Cerebellar nuclear complex (tissue), 1 donor: ENCODE measurements at places on chromosomes 4 and X.

DNA sequence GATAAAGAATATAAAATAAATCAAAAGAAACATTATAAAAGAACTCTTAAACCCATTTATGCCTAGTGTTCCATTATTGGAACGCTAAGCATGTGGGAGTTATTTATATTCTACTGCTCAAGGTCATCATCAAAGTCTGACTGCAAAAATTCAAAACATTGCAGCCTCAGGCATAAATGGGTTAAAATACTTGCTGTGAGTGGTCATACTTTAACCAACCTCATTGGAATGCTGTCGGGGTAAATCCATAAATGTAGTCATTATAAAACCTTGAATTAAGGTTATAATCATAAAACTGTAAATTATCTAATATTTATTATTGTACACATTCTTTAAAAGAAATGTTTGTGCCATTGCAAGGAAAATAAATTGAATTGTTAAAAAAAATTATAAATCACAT lies 55.0 kb downstream of the RPS6KA6 start:
- DNase-seq = no peak

- DNase-seq = no peak
Measured at GRCh38 chr4:120948382-120948781, 25.9 kb upstream of the PRDM5 start.

GRCh38 chrX:41921492-41922430 lies 1.6 kb downstream of the CASK start:
- DNase-seq = no peak

DNA sequence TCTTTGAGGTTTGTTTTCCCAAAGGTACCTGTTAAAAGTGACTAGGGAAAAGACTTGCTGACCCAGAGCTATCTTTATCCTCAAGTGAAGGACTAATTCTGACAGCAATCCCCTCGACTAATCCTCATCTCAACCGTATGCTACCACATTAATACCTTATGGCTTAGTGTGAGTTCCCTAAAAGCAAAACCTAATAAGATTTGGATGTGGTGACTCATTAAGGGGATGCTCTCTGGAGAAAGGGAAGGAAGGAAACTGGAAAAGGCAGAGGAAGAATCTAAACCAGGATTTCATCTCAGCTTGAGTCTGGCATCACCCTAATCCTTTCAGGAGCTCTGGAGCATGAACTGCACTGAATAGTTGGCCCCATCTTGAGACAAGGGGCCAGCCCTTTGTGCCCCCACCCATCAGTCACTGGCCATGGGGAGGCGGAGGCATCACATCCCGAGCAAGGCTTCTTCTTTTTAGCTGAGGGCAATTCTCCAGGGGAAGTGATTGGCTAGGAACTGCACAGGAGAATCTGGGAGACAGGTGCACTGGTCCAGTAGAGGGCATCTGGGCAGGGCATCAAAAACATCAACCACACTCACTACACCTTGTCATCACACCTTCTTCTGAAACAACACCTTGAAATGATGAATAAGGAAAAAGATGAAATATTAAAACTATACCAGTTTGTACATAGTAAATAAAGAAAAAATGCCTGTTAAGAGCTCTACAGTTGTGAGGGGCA lies 6.9 kb upstream of the BBS7 start:
- no peak for DNase-seq

GRCh38 chr4:138870737-138871554 lies 144.6 kb upstream of the NOCT start:
- DNase-seq = peak; percentile 11

DNA sequence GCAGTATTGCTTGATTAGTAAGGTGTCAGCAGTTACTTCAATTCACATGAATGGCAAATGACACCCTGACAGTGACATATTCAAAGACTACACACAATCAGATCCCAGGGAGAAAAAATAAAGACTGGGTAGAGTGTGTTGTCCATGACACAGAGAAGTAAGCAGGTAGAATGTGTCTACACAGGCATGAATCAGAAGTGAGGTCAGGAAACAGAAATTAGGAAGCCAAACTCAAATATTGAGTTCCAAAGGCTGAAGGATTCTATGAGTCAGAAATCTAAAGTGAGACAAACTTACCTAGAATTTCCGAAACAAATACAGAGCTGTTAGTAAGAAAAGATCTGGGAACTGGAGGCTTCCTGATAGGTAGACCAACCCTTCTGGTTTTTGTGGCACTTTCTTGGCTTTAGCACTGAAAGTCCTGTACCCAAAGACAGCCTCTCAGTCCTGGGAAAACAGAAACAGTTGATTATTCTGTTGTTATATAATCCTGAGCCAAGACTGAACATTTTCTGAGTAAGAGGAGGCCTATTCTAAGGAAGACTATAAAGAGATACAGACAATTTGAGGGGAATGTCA lies 24.3 kb upstream of the GLRA2 start:
- DNase-seq = no peak

DNA sequence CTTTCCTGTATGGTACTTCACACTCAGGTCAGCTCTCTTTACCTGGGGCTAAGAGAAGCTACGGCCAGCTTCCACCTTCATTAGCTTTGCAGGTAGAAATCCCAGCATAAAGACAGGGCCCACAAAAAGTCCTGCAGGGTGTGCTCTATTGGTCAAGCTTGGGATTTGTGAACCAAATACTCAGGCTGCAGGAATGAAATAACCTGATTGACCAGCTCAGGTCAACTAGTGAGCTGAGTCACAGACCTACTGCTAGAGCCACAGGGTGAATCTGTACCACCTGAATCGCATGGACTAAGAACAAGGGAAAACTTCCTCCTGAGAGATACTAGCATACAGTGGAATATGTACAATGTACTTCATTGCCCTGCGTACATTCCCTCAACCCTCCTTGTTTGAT lies 172.2 kb downstream of the HHIP start:
- no peak for DNase-seq

DNA sequence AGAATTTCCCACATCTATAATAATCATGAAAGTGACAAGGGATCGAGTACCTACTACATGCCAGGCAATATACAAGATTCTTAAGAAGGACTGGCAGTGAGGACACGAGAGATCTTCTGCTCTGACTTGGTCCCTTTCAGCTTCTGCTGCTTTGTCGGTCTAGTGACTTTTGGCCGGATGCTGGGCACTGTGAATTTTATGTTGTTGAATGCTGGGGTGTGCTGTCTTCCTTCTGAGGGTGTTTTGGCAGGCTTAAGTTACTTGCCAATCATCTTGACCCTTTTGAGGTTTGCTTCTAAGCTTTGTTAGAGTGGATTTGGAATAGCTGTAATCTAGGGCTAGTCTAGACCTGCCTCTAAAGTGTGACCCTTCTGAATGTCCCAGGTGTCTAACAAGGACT lies 23.5 kb downstream of the NAT8L start:
- DNase-seq = no peak

GRCh38 chr4:86271057-86271456 lies 88.8 kb downstream of the MAPK10 start:
- no peak for DNase-seq

DNA sequence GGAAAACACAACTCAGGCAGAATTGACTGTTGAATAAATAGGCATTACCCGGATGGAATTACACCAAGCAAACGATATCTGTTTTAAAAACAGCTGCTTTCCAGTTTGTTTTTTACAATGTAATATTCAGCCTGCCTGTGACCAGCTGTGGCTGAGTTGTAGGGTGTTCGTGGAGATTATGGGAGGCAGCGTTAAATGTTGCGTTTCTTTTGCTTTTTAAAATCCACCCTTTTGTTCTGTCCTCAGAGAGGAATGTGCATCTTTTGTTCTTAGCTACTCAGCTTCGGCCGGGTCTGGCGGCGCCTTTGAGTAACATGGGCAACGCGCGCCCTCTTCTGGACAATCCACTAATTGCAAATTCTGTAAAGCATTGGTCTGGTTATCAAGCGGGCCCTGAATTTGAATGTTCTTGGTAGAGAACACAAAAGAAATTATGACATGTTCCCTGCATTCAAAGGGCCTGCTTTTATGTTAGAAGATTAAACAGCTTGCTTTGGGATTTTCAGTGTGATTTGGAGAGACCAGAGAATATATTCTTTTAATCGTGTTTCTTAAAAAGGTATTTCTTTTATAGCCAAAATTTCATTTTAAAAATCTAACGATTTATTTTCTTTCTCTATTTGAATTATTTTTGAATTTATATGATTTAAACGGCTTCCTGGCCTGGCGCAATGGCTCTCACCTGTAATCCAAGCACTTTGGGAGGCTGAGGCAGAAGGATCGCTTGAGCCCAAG lies 76.3 kb upstream of the TRIM2 start:
- peak; percentile 80 for DNase-seq

GRCh38 chr4:87849612-87850011 lies 16.8 kb downstream of the MEPE start:
- no peak for DNase-seq

GRCh38 chr4:1249148-1249730 lies 309 bp upstream of the CTBP1 start:
- no peak for DNase-seq

DNA sequence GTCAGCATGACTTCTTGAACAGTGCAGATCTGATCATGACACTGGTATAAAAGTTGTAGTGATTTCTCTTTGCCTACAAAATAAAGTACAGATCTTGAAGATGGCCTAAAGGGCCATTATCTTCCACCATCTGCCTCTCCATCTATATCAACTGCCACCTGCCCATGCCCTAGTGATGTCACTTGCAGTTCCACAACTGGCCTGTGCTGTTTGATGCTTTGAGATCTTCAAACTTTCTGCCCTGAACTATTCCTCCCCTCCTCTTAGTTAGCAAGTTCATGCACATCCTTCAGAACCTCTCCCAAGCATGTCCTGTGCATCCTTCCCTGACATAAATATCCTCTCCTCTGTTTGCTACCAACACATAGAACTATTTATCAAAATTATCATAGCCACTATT lies 217.0 kb downstream of the SOWAHB start:
- no peak for DNase-seq

DNA sequence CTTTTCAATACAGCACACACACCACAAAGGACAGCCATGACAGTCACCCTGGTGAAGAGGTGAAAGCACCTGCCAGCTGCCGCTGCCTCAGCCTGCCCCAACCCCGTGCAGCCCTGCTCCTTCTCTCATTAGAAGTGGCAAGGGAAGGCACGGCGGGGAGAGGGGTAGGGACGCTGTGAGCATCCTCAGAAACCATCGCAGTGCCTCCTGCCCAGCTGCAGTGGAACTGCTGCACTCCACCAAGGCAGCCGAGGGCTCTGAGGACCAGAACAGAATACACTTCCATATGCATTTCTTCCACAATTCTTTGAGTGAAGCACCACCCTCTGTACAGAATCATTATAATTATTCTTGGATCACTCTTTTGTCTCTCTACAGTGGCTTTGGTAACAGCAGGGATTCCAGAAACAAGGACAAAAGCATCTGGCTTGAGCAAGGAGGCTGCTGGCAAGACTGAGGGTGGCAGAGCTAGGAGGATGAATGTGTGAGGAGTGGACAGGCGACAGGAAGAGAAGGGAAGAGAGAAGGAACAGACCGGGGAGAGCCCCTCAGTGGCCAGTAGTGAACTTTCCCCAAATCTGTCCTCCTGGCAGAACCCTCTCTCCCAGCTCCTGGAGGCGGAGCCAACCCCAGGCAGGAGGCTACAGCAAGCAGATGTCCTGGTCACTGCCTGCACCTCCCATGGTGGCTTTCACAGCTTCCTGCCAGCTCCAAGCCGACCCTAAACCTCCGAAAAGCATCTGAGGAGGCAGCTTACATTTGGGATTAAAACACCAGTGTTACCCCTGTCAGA lies 73.2 kb downstream of the MTNR1A start:
- no peak for DNase-seq

- no peak for DNase-seq
Measured at GRCh38 chrX:75625232-75625631, 102.4 kb upstream of the ZDHHC15 start.

GRCh38 chr4:156085100-156085499 lies 131.4 kb upstream of the CTSO start:
- no peak for DNase-seq

- DNase-seq = no peak
Measured at GRCh38 chr4:176595257-176595656, 197.5 kb downstream of the VEGFC start.

GRCh38 chr4:10047967-10048366 lies 26.7 kb upstream of the SLC2A9 start:
- no peak for DNase-seq

DNA sequence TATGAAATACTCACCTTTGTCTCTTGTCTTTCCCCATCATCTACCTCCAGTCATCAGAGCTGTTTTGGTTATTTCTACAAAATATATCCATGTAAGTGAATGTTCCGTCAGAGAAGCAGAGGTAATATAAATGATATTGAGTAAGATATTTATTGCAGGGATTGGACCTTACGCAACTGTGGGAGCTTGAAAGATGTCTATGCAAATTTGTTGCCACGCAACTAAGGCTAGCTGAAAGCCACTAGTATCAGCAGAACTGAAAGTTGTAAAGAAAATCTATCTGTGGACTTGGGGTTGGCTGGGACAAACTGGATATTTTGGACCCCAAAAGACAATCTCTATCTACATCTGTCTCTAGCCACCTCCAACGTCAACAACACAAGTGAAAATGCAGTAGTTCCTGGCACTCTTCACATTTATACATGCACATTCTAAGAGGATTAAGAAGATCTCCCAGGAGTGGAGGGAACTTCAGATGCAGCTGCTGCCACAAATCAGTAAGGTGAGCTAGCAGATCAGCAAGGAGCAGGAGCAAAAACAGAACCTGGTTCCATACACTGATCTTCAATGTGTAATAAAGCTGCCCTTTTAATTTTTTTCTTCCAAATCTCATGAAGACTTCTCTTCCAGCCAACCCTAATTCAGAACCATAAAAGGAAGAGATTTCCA lies 8.5 kb upstream of the CCSER1 start:
- DNase-seq = no peak
